ENCODE measurements at places on chromosomes 12 and 14.
A peak's percentile ranks its signal among the peaks of the same experiment; 100 is the strongest.

DNA sequence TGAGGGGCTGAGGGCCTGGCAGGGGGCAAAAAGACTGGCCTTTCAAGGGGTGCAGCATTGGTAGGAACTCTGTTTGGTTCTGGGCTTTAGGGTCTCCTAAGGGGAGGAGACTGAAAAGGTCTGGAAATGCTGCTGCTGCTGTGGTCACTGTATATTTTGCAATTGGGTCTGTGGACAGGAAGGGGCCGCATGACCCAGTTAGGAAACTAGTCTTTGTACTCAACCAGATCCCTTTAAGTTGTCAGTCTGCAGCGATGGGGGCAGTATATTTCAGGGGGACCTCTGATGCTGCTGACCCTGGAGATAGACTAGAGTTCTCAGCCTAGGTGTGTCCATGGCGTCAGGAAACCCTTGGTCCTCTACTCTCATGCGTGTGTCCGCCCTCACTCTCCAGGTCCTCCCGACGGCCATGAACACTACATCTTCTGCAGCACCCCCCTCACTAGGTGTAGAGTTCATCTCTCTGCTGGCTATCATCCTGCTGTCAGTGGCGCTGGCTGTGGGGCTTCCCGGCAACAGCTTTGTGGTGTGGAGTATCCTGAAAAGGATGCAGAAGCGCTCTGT lies 4.0 kb downstream of the LTB4R start:
- no peak for DNase-seq

DNA sequence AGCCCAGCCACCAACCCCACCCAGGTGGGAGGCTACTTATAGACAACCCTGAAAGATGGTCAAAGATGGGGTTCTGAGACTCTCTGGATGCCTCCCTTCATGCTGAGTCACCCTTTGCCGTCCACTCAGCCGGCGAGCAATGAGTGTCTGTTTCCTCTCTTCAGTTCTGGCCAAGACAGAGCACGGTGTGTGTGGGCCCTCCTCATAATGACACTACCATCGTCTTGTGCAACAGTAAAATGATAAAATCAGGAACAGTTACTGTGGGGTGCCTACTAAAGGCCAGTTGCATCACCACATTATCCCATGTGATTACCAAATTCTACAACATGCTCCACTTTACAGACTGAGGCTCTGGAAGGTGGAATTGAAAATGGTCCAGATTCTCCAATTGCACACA lies 7.0 kb upstream of the BDKRB1 start:
- no peak for DNase-seq

- no peak for DNase-seq
Observed at GRCh38 chr12:12719496-12719895, 2.3 kb downstream of the CDKN1B start.

DNA sequence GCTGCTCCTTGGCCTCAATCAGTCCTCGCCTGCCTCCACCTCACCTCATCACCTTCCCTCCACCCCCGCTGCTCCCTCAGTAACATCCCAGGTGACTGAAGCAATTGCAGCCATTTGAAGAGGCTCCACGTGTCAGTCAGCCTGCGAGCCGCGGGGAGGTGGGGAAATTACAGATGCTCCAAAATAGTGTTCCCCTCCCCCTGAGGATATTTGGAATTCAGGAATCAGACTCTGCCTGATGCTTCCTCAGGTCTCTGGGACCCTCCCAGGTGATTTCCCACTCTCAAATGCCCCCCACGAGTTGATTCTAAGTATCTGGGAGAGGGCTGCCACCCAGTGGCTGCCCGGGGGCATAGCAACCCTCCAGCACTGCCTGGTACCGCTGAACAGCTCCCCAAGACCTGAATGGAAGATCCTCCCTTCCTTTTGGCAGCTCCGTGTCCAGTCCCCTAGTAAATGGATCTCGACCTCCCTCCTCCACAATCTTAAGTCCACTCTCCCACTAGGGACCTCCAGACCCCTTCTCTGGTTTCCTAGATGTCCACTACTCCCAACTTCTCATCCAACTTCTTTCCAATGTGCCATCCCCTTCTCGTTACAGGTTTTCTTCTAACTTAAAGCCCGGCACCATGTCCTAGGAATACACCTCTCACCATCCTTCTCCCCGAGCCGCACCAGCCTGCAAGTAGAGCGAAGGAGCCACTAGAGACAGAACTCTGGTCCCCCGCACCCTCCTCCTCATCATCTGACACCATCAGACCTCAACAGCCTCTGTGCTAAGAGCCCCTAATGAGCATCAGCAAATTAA lies 1.4 kb upstream of the ASIC1 start:
- DNase-seq: peak; percentile 86

DNA sequence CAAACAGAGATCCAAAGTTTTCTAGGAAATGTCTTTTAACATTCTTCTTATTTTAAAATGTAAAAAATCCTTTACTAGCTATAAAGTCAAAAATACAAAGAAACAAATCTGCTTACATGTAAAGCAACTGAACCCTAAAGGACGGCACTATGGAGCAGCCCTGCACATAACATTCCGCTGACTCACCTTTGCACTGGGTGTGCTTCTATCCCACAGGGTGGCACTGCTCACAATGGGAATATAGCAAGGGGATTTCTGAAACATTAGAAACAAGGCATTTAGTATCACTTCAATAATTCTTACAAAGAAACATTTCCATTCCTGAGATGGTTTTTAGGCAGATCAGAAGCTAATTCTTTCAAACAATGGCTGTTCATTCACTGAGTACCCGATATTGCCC lies 94.3 kb downstream of the C12orf42 start:
- DNase-seq: no peak

DNA sequence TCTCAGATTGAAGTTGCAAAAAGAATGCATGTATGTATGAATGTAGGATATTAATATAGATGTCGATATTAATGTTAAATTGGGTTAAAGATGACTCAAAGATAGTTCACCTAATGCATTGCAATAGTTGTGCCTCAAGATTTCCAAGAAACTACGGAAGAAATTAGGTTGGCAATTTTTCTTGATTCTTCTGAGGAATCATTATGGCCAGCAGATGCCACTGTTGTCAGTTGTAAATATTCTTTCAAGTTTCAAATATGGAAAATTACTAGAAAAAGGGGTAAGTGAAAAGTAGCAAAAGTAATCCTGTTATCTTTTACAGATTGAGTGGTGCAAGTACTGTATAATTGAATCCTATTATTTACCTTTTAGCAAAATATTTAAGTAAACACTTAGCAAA lies 202.1 kb downstream of the ADAMTS20 start:
- DNase-seq: no peak

GRCh38 chr12:53966385-53967133 lies 6.4 kb upstream of the HOXC11 start:
- no peak for DNase-seq

GRCh38 chr12:76337583-76337982 lies 10.6 kb downstream of the BBS10 start:
- DNase-seq: no peak

DNA sequence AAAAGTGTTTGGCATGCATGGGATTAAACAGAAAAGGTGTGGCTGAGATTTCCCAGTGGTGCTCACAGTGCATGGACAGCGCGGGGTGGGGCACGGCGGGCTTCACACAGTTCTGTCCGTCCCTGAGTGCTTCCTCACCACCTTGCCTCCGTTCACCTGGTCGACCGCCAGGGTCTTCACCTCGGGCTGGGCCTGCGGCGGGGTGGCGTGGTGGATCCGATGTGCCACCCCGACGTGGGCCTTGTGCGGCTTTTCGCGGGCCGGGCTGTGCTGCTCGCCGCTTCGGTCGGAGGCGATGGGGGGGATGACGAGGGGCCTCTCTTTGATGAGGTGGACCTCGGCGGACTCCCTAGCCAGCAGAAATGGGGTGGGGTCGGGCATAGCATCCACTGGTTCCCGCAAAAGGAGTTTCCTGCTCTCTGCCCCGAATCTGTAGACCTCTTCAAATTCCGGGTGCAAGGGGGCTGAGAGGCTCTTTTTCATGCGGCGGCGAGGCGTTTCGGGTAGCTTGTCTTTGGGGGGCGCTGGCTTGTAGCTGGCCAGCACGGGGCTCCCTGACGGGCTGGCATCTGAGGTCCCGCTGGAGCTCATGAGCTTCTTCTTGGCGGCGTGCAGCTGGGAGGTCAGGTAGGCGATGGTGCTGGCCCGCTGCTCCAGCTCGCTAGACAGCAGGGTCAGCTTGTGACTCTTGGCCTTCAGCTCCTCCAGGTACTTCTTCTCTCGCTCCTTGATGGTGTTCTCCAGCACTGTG lies 35.5 kb downstream of the CCDC92 start:
- no peak for DNase-seq

GRCh38 chr12:63893170-63893569 lies 48.7 kb downstream of the SRGAP1 start:
- DNase-seq: no peak

GRCh38 chr12:3680919-3681594 lies 71.9 kb downstream of the CRACR2A start:
- DNase-seq: no peak

GRCh38 chr12:21797539-21797938 lies 23.0 kb upstream of the KCNJ8 start:
- DNase-seq: no peak

- DNase-seq: no peak
Observed at GRCh38 chr14:93155667-93156066, 29.0 kb downstream of the MOAP1 start.

GRCh38 chr14:90429754-90430153 lies 32.9 kb downstream of the CALM1 start:
- no peak for DNase-seq

- peak; percentile 37 for DNase-seq
Observed at GRCh38 chr12:31205054-31205453, 120.9 kb downstream of the SINHCAF start.

Measured in GM13976 (cell line).